ENCODE measurements at places on chromosomes 1 and 21. TPM values are rescaled to one million over a fixed set of nuclear protein-coding genes. Genes with fewer than 3 reads are reported as not detected.

- DNase-seq, result no peak
Observed at GRCh38 chr1:54663725-54664124, 22.1 kb downstream of the MROH7 start.

- DNase-seq, result peak; percentile 54
Observed at GRCh38 chr1:159900086-159900680, at the start of gene CFAP45. Gene CFAP45, minus strand, starts transcription at chr1:159900165. Its CDS starts 67 bp downstream, at chr1:159900098.

- DNase-seq, result no peak
Observed at GRCh38 chr1:23984417-23985186, 4.5 kb upstream of the SRSF10 start.

DNA sequence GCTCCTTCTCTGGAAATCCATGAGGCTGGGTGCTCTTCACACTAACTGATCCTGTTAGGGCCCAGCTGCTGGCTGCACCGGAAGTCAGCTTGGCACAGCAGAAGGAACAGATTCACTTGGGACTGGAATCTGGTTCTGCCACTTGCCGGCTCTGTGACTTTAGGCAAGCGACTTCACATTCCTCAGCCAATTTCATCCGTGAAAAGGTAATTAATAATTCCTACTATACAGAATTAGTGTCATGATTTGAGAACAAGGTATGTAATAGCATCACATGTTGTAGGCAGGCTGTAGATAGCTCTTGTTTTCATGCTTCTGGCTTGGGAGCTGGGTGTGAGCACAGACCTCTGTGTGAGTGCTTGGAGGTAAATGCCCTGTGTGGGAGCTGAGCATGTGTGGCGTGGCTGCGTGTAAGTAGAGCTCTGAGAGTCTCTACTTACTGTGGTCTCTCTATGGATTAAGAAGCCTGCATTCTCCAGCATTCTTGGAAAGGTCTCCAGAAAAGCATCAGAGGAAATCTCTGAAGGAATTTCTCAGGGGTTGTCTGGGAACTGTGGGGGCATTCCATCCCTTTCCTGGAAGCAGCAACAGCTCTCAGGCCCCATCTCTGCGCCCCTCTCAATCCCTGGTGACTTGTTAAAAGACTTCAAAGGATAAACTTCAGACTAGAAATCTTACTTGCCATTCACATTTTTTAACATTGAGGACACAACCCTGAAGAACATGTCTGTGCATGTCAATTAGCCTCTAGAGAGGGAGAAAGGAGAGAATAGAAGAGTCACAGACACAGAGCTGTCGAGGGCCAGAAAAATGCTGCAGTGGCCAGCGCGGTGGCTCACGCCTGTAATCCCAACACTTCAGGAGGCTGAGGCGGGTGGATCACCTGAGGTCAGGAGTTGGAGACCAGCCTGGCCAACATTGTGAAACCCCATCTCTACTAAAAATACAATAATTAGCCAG is 47.7 kb upstream of the PPM1J start:
- DNase-seq, result no peak

GRCh38 chr1:210440081-210440480 is 111.4 kb downstream of the HHAT start:
- DNase-seq, result no peak

DNA sequence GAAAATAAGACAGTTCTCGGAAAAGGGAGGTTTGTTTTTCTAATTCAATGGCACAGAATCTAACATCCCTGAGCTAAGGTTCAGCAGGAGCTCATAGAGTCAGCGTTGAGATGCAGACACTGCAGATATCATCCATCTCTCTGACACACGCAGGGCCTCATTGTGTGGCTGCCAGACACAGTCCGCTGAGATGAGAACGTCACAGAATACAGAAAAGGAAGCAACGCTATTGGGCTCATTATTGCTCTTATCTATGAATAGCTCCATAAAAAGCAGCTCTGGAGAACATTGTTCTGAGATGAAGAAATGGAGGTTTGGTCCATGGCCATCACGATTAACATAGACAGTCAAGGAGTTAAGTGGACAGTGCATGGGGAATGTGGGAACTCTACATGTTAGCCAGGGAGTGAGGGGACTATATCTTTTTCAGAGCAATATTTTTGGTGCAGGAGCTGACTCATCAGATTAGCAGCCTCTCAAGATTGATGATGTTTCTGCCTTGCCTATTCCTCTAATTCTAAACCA is 771.6 kb upstream of the CXADR start:
- no peak for DNase-seq

GRCh38 chr1:52857443-52857842 is 14.9 kb downstream of the ZYG11A start:
- DNase-seq, result no peak

GRCh38 chr1:59738152-59738551 is 76.6 kb upstream of the HOOK1 start:
- DNase-seq, result no peak

GRCh38 chr1:233279971-233280370 is 15.6 kb downstream of the PCNX2 start:
- no peak for DNase-seq

DNA sequence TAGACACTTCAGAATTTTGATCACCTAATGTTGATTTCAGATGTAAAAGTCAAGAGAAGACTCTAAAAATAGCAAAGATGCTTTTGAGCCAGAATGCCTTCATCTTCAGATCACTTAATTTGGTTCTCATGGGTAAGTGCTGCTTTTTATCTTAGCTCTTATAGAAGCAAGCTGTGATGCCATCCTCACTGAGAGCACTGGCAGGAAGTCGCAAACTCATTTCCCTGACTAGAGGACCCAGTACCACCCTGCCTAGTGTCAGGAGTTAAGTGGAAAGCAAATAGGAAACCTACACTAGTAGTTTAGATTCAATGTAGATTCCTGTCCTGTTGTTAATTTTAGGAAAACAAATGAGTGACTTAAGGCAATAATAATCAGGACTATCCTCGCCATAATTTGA is 12.1 kb downstream of the IFNAR2 start:
- no peak for DNase-seq

DNA sequence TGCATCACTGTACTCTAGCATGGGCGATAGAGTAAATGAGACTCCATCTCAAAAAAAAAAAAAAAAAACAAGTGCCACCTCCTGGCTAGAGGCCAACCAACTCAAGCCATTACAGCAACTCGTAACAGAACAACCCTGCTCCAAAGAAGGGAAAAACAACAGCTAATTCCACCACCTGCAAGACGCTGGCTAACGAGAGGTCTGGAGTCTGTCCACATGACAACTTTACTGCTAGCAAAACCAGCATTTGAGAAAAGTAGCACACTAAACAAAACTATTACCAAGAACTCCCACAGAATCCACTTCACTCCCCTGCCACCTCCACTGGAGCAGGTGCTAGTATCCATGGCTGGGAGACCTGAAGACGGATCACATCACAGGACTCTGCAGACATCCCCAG is 24.1 kb upstream of the EGLN1 start:
- DNase-seq, result no peak

MTARC1 gene
- 3.3 TPM for polyA plus RNA-seq

KRTAP10-4 gene
- polyA plus RNA-seq, result not detected

RSPH1 gene
- polyA plus RNA-seq, result 2.4 TPM

GBP7 gene
- polyA plus RNA-seq, result 0.16 TPM

MPZ gene
- 4.5 TPM for polyA plus RNA-seq
